Dorsolateral prefrontal cortex (tissue), 122 donors: ENCODE measurements at places on chromosomes 1 and 21.
A peak's percentile ranks its signal among the peaks of the same experiment; 100 is the strongest.

GRCh38 chr1:156833603-156834002 lies 17.0 kb upstream of the SH2D2A start:
- DNase-seq = no peak

GRCh38 chr1:186722711-186723309 lies 42.6 kb upstream of the PTGS2 start:
- DNase-seq = no peak

GRCh38 chr1:177922209-177922608 lies 47.6 kb downstream of the SEC16B start:
- DNase-seq = no peak

DNA sequence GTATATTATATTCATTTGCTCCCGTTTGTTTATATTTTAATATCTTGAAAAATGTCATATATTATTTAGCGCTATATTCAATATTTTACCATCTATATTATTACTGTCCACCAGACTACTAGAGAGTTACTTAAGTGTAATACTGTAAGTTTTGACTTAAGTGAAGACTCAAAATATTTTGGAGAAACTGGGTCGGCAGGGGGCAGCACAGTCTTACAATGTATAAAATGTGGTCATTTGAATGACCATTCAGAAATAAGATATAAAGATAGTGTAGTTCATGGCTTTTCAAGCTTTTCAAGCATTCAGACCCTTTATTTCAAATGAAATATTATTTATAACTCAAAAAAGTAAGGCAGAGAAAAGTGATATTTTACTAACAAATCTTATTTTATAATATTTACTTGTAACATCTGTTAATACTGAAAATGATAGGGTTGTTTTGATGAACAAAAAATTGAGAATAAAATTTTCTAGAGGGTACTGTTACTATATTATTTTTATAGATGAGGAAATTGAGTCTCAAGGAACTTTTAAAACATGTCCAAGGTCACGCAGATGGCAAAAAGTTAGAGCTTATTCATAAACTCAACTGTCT lies 89.0 kb upstream of the SERTAD4 start:
- DNase-seq = peak; percentile 60

DNA sequence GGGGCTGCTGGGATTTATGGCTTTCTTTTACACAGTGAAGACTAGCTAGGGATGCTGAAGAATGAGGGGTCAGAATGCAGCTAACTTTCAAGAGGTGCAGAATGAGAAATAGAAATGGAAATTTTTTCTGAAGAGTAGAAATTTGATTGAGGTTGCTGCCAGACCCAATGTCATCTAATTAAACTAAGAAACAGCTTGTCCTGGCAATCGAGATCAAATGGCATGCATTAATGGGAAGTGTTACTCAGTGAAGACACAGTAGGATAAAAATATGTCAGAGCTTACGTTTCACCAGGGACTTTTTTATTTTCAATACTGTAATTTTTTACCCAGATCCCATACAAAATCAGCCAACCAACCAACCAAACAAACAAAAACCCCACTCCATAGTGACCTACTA lies 306.0 kb downstream of the GRIK1 start:
- no peak for DNase-seq

- DNase-seq = no peak
Observed at GRCh38 chr1:93765099-93765498, 83.5 kb upstream of the BCAR3 start.

DNA sequence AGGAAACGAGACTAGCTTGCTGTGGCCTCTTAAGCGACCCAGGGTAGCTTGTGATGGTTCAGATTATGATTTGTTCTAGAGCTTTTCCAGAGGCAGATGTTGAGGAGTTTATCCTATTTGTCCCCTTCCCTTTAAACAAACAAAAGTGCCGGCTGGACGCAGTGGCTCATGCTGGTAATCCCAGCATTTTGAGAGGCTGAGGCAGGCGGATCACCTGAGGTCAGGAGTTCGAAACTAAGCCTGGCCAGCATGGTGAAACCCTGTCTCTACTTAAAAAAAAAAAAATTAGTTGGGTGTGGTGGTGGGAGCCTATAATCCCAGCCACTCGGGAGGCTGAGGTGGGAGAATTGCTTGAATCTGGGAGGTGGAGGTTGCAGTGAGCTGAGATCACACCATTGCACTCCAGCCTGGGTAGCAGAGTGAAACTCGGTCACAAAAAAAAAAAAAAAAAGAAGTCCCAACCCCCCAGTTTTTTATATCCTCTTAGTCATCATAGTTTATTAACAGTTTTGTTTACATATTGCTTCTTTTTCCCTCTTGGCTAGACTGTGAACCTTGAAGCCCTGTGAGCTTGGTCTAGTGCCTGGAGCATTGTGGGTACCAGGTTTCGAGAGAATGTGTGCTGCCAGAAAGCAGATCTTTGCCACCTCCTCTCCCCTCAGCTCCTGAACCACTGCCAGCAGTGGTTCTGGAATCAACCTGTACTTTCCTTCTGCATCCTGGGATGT lies 29.8 kb downstream of the MAPKAPK2 start:
- DNase-seq = no peak

DNA sequence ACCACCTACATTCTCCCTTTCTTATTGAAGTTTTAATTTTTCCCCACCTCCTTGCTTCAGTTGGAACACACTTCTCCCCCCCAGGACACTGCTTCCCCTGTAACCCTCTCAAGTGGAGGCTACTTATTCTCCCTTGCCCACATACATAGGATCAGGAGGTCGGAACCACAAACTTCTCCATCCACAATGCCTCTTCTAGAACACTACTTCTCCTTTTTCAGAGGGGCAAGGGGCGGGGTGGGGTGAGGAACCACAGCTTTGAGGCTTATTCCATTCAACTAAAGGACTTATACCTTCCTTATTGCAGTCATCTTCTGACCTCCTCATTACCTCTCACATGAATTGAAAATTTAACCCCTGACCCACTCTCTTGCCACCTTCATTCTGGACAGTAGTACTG lies 81.3 kb downstream of the NEK7 start:
- no peak for DNase-seq

- DNase-seq = no peak
Observed at GRCh38 chr21:19340303-19340702, 936.7 kb upstream of the TMPRSS15 start.

- no peak for DNase-seq
Observed at GRCh38 chr1:236472850-236473788, 50.7 kb upstream of the LGALS8 start.

- no peak for DNase-seq
Observed at GRCh38 chr1:42463921-42464320, 835 bp downstream of the CCDC30 start.

- DNase-seq = no peak
Observed at GRCh38 chr1:50860256-50860655, 99.8 kb downstream of the FAF1 start.

- no peak for DNase-seq
Observed at GRCh38 chr1:40820251-40820797, 36.7 kb downstream of the KCNQ4 start.

DNA sequence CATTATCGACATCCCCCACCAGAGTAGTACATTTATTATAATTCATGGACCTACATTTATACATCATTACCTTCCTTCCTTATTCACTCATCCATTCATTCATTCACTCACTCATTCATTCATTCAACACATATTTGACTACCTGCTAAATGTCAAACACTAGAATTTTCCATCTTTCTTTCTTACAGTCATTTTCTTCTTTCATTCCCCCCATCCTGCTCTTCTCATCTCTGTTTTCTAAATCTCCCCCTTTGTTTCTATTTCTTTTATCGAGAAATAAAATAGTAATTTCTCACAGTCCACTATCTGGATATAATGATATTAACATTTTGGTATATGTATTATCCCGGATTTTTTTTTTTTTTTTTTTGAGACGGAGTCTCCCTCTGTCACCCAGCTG lies 27.8 kb upstream of the FMO3 start:
- no peak for DNase-seq
